ENCODE measurements at places on chromosomes 7 and 10. TPM values are rescaled to one million over a fixed set of nuclear protein-coding genes. Genes with fewer than 3 reads are reported as not detected.

DNA sequence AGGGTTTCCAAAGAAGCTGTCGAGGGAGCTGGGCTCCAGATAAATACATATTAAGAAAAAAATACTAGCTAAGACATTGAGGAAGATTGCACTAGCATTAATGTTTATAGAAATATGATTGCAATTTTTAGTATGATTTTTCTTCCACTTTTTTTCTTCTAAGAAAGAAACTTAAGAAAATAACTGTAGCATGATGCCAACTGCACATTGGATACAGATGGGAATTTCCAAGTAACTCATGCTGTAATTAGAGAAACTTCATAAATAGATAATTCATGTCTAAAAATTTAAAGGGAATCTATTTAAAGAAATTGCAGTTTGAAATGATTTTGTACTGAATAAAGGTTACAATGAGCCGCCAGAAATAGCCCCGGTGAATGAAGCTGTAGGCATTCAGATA is 119.4 kb downstream of the POLR1F start:
- H3K27me3 ChIP-seq, result no peaks in the 10 kb centered on the region
- no peaks in the 10 kb centered on the region for H3K4me1 ChIP-seq

- no peak for DNase-seq
- H3K36me3 ChIP-seq, result peaks cover 6% of the 10 kb centered on the region
- peaks cover 9% of the 10 kb centered on the region for H3K27me3 ChIP-seq
- no peak overlapping the region for H3K27ac ChIP-seq
- H3K4me3 ChIP-seq, result no peak overlapping the region
These were observed 78.6 kb upstream of the ADRB1 start for GRCh38 chr10:113965077-113965476.

DNA sequence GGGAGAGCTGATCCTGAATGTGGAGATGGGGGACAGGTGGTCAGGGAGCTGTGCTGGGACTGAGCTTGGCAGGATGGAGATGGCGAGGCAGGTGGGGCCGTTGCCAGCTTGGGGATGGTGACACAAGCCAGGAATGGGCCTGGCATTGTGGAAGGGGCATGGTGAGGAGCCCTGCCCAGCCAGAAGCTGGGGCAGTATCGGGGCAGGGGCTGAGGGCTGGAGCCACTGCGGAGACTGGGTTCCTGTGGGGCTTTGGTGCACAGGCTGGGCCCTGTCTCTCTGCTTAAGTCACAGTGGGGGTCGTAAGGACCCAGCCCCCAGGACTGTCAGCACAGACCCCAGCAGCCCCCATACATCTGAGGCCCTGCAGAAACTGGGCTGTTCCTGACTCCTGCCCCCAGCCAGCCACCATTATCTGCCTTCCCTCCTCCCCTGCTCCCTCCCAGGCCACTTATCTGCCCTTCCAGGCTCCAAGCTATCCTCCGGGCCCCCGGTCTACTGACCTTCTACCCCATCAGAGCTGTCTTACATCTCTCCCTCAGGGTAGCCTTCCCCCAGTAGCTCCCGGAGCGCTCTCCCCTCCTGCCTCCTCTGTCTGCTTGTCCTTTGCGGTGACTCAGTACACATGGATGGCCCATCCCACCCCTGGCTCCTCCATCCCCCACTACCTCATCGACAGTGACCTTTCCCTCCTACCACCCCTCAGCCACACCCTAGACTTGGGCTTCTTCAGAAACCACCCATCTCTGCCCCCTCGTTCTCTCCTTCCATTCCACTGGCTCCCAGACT is 44.2 kb downstream of the PPIF start:
- no peak overlapping the region for H3K27ac ChIP-seq
- no peaks in the 10 kb centered on the region for H3K36me3 ChIP-seq
- H3K4me1 ChIP-seq, result no peaks in the 10 kb centered on the region
- no peak for DNase-seq
- H3K4me3 ChIP-seq, result no peak overlapping the region
- H3K27me3 ChIP-seq, result peaks cover 5% of the 10 kb centered on the region

GRCh38 chr10:73597346-73597745 is 6.2 kb upstream of the USP54 start:
- no peak overlapping the region for H3K27ac ChIP-seq
- no peaks in the 10 kb centered on the region for H3K27me3 ChIP-seq
- peaks cover 6% of the 10 kb centered on the region for H3K4me1 ChIP-seq
- no peaks in the 10 kb centered on the region for H3K36me3 ChIP-seq
- DNase-seq, result no peak

DNA sequence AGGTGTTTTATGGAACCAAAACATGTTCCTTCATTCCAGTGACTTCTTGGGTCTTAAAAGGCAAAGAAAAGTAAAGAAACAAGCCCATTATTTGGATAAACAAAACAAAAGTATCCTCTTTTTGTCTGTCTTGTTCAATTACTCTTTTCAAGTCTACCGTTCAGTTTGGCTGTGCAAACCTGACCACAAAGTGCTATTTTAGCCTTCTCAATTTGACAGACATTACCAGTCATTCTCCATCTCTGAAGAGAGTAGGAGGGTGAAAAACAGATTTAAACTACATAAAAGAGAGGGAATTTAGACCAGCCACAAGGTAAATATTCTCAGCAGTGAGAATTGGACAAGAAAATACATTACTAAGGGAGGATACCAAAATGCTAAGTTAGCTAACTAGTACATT is 145.2 kb downstream of the GRM3 start:
- no peaks in the 10 kb centered on the region for H3K4me1 ChIP-seq
- H3K27ac ChIP-seq, result no peak overlapping the region
- no peak overlapping the region for H3K4me3 ChIP-seq
- no peaks in the 10 kb centered on the region for H3K36me3 ChIP-seq
- no peaks in the 10 kb centered on the region for H3K27me3 ChIP-seq
- DNase-seq, result no peak

- no peaks in the 10 kb centered on the region for H3K36me3 ChIP-seq
- no peak overlapping the region for H3K27ac ChIP-seq
- H3K4me3 ChIP-seq, result no peak overlapping the region
- no peak for DNase-seq
- H3K27me3 ChIP-seq, result peaks cover 14% of the 10 kb centered on the region
- H3K4me1 ChIP-seq, result no peaks in the 10 kb centered on the region
These were observed 72.2 kb downstream of the TCF7L2 start for GRCh38 chr10:113022265-113022664.

DNA sequence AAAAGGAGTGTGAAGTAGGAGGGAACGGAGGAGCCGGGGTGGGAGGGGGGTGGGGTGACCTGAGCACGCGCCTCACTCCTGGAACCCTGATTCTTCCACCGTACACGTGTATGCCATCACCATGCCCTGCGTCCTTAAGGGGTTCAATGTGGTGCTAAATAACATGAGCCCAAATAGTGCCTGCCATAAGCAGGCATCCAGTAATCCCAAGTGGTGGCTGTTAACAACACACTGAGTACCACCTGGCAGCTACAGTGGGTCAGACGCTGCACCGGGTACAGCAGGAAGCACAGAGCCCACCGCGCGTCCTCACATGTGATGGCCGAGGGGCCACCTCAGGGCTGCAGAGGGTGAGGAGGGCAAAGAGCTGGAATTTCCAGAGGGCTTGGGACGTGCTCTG is 81.9 kb downstream of the PTPRN2 start:
- no peaks in the 10 kb centered on the region for H3K4me1 ChIP-seq
- H3K27ac ChIP-seq, result no peak overlapping the region
- no peak overlapping the region for H3K4me3 ChIP-seq
- H3K36me3 ChIP-seq, result no peaks in the 10 kb centered on the region
- H3K27me3 ChIP-seq, result no peaks in the 10 kb centered on the region

GRCh38 chr10:97748116-97748515 is 11.2 kb downstream of the ZFYVE27 start:
- peaks cover 30% of the 10 kb centered on the region for H3K36me3 ChIP-seq
- no peak overlapping the region for H3K27ac ChIP-seq
- no peak for DNase-seq

DNA sequence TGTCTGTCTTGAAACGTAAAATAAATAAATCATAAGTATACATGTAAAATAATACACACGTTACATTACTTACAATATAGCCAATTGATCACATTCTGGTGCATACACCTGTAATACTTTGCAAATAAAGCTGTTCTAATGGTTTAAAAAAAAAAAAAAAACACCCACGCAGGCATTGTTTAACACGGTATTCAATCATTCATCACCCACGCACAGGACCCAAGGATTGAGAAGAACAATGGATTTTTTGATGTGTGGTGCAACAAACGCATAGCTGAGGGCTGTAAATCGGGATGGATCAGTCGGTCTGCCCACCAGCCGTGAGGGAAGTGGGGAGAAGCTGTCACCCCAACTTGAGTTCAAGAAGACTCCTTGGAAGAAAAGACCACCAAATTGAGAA is 8.7 kb downstream of the PITRM1 start:
- H3K27ac ChIP-seq, result no peak overlapping the region
- no peaks in the 10 kb centered on the region for H3K4me1 ChIP-seq
- H3K4me3 ChIP-seq, result no peak overlapping the region
- peaks cover 64% of the 10 kb centered on the region for H3K36me3 ChIP-seq
- no peak for DNase-seq
- no peaks in the 10 kb centered on the region for H3K27me3 ChIP-seq

- no peak overlapping the region for H3K4me3 ChIP-seq
- H3K27ac ChIP-seq, result no peak overlapping the region
- no peak for DNase-seq
- peaks cover 6% of the 10 kb centered on the region for H3K4me1 ChIP-seq
These were observed 79.5 kb upstream of the LEP start for GRCh38 chr7:128161466-128162125.

Gene SLC26A4
- total RNA-seq, result 7.2 TPM

Gene GJC3
- 0.18 TPM for total RNA-seq

DNA sequence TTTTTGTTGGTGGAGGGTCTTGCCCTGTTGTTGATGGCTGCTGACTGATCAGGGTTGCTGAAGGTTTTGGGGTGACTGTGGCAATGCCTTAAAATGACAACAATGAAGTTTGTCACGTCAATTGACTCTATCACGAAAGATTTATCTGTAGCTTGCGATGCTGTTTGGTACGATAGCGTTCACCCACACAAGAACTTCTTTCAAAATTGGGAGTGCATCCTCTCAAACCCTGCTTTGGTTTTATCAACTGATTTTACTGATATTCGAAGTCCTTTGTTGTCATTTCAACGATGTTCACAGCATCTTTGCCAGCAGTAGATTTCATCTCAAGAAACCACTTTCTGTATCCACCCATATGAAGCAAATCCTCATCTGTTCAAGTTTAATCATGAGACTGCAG is 26.0 kb downstream of the NAMPT start:
- H3K4me1 ChIP-seq, result peaks cover 56% of the 10 kb centered on the region
- DNase-seq, result no peak
- H3K36me3 ChIP-seq, result peaks cover 80% of the 10 kb centered on the region
- no peaks in the 10 kb centered on the region for H3K27me3 ChIP-seq

- H3K27me3 ChIP-seq, result peaks cover 2% of the 10 kb centered on the region
- no peaks in the 10 kb centered on the region for H3K36me3 ChIP-seq
- H3K4me3 ChIP-seq, result no peak overlapping the region
- H3K4me1 ChIP-seq, result peaks cover 26% of the 10 kb centered on the region
These were observed 8.8 kb downstream of the ADAMTS14 start for GRCh38 chr10:70680899-70681730.

Gene KIAA1217
- total RNA-seq, result 6.4 TPM

Data from activated T-helper 1 cell treated with anti-CD3 and anti-CD28 coated beads, Interleukin-12 subunit alpha, Interleukin-12 subunit beta, Interleukin-2, Interleukin-4 antibody, amounts not matched to agents 30 ng/mL and 10 ng/mL and 1 ng/mL, durations not matched to agents 14 hours and 24 hours and 36 hours (primary cell).